ENCODE measurements at places on chromosomes 5 and 9.

- no peak for DNase-seq
Measured at GRCh38 chr5:40762705-40763104, 6.9 kb upstream of the TTC33 start.

GRCh38 chr5:96716007-96716406 lies 53.8 kb downstream of the CAST start:
- DNase-seq, result no peak

- no peak for DNase-seq
Measured at GRCh38 chr9:83188277-83188676, 125.3 kb upstream of the RASEF start.

DNA sequence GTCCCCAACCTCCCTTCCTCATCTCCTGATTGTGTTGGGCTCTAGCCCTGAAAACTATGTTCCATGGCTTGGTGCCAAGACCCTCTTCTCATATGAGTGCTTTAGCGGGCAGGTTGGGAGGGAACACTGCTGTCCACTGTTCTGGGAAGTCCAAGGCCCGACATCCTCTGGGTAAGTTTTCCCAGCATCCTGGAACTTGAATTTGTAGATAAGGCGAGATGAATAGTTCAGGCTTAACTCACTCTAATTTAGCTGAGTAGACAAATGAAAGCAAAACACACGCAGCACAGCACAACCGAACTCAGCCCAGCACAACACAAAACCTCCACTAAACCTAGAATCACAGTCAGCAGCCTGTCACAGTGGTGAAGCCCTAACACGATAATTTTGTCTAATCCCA lies 95.3 kb upstream of the SLC28A3 start:
- no peak for DNase-seq

DNA sequence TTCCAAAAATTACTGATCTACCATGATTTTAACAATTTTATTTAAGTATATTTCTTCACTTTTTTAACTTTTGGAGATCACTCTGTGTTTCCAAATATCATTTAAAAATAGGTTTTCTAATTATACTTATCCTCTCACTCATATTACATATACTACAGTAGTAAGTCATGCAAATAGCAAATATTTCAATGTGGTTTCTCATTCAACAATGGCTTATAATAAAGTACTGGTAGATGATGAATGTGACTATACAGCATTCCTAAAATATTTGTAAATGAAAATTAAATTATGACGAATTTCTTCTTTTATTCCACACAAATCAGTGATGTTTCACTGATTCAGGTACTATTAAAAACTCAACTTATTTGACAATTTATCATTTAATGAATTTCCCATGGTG lies 176.3 kb upstream of the MEF2C start:
- DNase-seq, result no peak

- no peak for DNase-seq
Measured at GRCh38 chr9:23413541-23413940, 412.5 kb downstream of the ELAVL2 start.

- no peak for DNase-seq
Measured at GRCh38 chr5:31033295-31033694, 160.2 kb upstream of the CDH6 start.

DNA sequence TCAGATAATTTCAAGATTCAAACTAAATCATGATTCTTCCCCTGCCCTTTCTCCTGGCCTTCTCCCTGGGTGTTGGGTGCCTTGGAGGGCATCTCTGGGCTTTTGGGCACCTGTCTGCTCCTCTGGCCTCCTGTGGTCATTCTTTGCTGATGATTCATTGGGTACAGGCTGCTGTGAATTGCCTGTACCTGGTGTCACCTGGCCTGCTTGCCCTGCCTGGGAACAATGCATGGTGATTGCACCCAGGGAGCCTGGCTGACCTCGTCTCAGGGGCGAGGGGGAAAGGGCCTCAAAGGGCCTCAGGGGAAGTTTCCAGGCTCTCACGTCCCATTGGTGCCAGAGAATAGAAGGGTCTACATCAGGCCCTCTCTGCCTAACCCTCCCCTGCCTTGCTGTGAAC lies 20.1 kb upstream of the CKMT2 start:
- no peak for DNase-seq

- no peak for DNase-seq
Measured at GRCh38 chr5:150258130-150258529, 31.4 kb downstream of the CAMK2A start.

DNA sequence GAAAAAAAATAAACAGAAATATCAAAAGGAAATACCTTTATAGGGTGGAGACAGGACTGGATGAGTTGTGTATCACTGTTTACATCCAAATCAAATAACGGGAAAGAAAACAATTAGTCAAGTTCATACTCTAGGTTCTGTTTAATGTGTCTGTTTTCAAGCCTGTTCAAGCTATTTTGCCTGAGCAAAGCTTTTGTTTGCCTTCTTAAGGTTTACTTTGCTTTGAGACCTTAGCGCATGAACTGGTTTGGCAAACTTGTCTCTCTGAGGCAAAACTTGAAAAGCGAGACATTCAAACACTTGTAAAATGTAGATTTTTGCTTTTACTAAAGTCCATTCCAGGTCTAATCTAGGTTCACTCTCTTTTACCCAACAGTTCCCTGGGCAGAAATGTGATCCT lies 174.1 kb upstream of the RFX3 start:
- DNase-seq, result no peak

DNA sequence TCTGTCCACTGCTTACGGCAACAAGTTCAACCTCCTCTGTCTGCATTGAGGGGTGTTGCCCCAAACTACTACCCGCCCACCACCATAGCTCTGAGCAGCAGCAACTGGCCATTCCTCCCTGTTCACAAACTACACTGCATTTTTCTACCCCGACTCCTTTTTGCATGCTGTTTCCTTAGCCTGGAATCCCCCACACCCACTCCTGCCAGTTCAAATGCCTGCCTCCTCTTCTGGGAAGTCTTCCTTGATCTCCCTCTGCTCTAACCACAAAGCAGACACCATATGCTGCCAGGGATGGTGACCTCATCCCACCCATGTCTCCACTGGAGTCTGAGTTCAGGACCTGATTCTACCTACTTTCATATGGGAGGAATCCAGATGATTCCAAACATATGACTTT lies 13.3 kb downstream of the ALDH1B1 start:
- no peak for DNase-seq

- no peak for DNase-seq
Measured at GRCh38 chr5:86917117-86917579, 299.4 kb downstream of the COX7C start.

DNA sequence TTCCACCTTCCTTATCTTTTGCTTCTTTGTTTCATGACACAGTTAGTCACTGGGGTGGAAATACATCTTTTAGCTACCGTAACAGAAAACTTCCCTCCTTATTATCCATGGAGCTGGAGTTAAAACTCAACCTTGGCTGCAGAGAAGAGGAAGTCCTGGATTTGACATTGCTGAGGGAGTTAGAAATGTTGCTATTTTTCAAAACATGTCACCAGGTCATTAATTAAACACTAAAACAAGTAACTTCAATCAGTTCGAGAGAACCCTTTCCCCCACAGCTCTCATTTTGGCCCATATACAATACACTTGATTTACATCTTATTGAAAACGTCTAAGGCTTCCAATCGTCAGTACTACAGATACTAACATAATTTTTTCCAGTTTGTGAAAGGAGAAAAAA lies 237.9 kb upstream of the CD180 start:
- DNase-seq, result no peak

All from fibroblast of the conjunctiva (primary cell).